HEK293T (cell line): ENCODE measurements at places on chromosomes 12 and 14.

GRCh38 chr14:49574038-49574437 is 12.1 kb downstream of the RPS29 start:
- no peak for DNase-seq

GRCh38 chr12:11765421-11765816 is 115.9 kb downstream of the ETV6 start:
- no peak for DNase-seq

- no peak for DNase-seq
These were observed 80.8 kb upstream of the AMIGO2 start for GRCh38 chr12:47160316-47161244.

DNA sequence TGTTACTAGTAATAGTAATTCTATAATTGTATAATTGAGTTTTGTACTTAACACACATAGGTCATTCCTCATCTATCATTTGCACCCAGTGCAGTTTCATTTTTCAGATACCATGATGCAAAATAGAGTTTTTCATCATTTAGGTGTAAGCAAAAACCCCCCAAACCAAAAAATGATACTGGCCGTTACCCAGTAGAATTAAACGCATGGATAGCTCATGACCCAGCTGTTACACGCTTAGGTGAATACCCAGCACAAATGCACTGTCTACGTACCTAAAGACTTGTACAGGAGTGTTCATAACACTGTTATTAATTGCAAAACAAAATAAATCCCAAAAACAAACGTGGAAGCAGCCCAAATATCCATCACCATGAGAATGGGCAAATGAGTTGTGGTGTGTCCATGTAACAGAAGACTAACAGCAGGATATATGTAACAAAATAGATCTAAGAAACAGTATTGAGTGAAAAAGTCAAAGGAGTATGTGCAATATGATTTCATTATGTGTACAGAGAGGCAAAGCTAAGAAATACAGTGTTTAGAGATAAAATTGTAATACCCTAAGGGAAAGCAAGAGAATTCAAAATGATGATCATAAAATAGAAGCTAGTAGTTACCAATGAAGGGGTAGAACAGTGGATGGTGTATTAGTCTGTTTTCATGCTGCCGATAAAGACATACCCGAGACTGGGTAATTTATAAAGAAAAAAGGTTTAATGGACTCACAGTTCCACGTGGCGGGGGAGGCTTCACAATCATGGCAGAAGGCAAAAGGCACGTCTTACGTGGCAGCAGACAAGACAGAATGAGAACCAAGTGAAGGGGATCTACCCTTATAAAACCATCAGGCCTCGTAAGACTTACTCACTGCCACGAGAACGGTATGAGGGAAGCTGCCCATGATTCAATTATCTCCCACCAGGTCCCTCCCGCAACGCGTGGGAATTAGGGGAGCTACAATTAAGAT is 49.8 kb downstream of the EID3 start:
- DNase-seq, result no peak

GRCh38 chr14:64092940-64093339 is 201.2 kb downstream of the ESR2 start:
- DNase-seq, result no peak

- no peak for DNase-seq
These were observed 4.1 kb upstream of the RERG start for GRCh38 chr12:15225136-15225862.

GRCh38 chr14:60161196-60162107 is 3.7 kb downstream of the DHRS7 start:
- no peak for DNase-seq

DNA sequence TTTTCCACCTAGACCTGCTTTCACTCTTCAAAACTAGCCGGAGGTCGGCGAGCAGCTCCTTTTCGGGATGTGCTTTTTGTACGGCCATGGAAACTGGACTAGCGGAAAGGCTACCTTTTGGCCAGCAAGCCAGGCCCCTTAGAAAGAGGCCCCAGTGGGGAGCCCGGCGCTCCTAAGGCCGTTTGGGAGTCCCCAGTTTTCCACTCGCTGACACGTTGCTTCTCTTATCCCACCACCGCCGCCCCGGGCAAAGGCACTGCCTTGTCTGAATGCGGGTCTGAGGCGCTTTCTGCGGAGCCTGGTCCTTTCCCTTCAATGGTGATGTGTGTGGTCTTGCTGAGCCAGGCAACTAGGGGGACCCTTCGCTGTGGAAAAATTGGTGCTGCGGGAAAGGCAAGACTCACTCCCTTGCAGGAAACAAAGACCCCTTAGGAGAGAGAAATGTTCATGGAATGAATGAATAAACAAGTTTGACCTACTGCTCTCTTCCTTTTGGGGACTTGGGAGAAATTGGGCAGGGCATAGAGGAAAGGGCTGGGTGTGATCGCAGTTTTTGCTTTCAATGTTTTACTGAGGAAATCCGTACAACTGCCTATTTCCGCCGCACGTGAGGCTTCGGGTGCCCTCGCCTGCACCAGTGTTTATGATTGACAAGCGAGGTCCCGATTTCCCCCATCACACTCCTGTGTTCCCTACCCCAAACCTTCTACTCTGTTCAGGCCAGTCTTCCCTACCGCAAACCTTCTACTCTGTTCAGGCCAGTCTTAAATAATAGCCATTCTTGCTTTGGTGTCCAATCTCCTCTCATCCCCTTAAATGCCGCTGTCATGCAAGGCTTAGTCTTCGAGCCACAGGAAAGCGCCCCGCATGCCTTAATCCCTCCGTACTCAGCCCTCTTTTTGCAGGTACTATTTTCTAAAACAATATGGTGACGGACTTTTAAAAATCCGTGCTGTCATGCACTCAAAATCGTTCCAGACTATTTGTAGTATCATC is 1.0 kb upstream of the SLC38A2 start:
- peak; percentile 35 for DNase-seq

DNA sequence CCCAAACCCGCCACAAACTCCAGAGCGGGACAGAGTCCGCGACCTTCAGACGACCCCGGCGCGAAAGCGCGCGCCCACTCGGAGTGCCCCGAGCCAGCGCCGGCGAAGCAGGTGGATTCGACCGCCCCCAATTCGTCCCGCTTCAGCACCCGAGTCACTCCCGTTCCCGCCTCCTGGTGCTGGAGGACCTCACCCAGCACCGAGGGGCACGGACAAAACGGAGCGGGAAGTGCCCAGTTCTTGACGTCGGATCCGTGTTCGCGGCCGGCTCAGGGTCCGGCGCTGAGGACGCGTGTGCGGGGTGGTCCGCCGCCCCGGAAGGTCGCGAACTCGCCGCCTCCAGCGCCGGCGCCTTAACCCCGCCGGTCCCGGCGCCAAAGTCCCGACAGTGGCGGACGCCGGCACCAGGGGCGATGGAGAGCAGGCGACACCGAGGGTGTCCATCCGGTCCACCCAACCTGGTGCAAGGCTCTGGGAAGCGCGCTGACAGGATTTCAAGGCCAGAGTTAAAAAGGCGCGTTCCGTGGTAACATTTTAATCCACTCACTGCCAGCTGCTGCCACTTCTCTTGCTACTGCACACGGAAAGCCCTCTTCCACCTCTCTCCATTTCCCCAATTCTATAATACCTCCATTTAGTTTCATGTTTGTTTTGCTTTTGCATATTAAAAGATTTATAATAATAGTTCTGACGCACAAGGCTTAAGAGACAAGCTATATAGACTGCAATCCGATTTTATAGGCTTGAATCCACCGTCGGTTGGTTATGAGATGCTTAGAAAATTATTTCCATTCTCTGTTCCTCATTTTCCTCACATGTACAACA is 240.0 kb upstream of the CPNE8 start:
- DNase-seq, result no peak

- no peak for DNase-seq
These were observed 50.7 kb upstream of the NR2C1 start for GRCh38 chr12:95124106-95124505.

- DNase-seq, result no peak
These were observed 159.9 kb upstream of the TMTC1 start for GRCh38 chr12:29943683-29944082.

- DNase-seq, result no peak
These were observed 33.4 kb upstream of the PLEKHG6 start for GRCh38 chr12:6276956-6277620.

DNA sequence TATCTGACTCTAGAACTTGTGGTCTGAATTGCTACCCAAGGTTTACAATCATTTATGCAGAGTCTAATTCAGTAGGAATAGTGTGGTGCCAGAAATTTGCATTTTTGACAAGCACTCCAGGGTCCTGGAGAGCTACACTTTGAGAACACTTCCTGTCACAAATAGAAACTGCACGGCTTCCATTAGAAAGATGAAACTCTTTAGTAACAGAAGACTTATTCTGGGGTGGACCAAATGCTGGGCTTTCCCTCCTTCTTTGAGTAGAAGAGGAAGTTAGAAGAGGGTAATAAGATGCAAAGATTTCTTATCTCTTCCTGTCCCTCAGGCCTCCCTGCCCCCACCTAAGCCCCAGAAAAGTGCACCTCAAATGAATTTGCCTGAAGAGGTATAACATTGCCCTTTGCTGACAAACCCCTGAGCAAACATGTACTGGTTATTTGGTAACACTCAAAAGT is 28.4 kb downstream of the DGLUCY start:
- DNase-seq, result no peak
